ENCODE measurements at places on chromosomes 1 and 21.

- no peak for DNase-seq
Measured at GRCh38 chr1:43418858-43419257, 29.2 kb downstream of the SZT2 start.

DNA sequence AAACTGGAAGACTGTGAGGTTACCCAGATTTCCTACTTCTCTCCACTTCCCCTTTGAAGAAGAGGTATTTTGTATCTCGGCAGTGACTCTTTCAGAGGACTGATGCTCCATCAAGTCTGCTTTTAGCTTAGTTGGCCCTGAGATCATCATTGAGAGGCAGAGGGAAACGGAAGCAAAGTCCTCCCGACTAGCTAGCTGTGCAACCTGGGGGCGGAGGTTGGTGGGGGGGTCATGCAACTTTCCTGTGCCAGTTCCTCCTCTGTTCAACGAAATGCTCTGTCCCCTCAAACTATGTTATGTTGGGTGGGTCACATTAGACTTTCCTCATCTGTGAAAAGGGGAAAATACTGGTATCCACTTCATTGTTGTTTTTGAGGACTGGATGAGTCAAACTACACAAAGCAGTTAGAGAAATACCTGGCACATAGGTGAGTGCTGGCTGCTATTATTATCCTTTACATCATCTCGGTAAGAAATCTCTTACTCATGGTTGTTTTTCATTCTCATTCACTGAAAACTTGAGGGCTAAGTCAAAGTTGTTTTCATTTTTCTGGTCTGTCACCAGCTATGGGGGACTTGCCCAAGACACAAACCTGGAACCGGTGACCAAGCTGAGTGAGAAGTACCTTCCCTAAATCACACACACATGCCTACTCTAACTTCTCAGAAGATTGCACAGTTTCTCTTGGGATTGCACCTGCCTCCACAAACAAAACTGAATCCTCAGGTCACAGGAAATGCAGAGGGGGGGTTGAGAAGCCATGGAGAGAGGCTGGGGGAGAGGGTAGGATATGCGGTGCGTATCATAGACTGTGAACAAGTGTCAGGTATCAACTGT, 83.3 kb downstream of the ABCA4 start:
- no peak for DNase-seq

- no peak for DNase-seq
Measured at GRCh38 chr1:15918962-15919715, 56.8 kb downstream of the ZBTB17 start.

DNA sequence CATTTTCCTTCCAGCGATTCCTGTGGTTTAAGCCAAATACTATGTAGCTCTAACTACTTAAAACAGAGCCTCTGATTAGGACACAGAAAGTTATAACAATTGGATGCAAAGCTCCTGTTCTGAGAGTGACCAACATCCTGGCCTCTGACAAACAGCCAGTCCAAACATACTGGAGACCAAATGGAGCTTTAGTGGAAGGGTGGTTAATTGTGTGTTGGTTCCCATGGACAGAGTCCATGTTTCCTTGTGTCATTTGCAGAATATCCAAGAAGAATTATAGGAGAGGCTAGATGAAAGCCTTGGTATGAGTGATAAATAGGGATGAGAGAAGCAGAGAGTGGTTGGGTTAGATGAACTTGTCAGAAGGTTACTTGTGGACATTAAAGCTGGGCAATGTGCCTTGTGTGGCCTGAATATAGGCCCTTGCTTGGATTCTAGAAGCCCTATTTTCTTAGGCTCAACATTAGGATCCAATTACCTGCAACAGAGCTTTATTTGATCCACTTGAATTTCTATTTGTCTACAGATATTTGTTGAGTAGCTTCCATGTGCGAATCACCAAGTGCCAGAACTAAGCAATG, 180.5 kb upstream of the GORAB start:
- DNase-seq = no peak

DNA sequence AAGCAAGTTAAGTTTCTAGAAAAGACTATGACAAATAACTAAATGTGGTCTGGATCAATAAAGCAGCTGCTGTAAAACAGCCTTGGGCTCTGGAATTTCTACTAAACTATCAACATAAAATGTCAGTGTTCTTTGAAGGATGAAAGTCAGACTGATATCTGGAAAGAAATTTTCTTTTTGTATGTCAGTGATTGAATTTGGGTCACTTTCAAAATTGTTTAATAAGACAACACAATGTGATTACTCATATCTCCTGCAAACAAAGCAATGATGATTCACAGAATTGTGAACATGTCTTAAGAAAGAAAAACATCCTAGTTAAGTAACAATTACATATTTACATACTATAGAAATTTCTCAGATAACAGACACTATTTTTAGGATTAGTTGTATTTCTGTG, 826.4 kb downstream of the PLA2G4A start:
- no peak for DNase-seq

GRCh38 chr1:71593523-71593922, 512.7 kb upstream of the ZRANB2 start:
- no peak for DNase-seq

- no peak for DNase-seq
Measured at GRCh38 chr1:184258525-184258924, 128.3 kb upstream of the C1orf21 start.

DNA sequence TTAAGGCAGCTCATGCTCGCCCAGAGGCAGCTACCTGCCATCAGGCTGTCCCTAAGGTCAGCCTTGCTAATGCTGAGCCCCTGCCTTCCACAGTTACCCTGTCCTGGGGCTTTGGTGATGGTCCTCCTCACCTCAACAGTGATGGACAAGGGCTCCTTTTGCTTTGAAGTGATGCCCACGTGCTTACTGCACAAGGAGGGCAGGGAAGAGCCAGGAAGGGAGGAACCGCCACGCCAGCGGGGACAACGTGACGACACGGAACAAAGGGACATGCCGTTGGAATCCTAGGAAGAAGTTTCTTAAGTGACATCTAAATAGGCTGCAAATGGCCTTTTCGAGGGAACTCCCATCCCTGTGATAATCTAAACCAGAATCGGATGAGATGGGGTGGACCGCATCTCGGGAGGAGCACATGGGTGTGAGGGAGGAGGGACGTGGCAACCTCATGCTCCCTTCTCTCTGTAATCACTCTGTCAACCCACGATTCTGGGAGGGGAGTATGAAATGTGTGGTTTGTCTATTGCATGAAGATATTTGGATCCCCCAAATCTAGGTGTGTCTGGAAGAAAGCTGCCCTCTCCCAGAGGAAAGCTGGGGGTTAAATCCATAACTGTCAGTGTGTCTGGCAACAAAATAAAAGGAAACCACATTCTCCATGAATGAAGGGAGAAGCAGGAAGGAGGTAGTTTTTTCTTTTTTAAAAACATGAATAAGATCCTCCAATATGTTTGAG, 110.9 kb upstream of the IRF2BP2 start:
- no peak for DNase-seq

Data from stimulated activated CD8-positive, alpha-beta memory T cell treated with anti-CD3 and anti-CD28 coated beads, Interleukin-4, amount 100 ng/mL, for 1 hour (primary cell).